ENCODE measurements at places on chromosomes 5 and 9.

DNA sequence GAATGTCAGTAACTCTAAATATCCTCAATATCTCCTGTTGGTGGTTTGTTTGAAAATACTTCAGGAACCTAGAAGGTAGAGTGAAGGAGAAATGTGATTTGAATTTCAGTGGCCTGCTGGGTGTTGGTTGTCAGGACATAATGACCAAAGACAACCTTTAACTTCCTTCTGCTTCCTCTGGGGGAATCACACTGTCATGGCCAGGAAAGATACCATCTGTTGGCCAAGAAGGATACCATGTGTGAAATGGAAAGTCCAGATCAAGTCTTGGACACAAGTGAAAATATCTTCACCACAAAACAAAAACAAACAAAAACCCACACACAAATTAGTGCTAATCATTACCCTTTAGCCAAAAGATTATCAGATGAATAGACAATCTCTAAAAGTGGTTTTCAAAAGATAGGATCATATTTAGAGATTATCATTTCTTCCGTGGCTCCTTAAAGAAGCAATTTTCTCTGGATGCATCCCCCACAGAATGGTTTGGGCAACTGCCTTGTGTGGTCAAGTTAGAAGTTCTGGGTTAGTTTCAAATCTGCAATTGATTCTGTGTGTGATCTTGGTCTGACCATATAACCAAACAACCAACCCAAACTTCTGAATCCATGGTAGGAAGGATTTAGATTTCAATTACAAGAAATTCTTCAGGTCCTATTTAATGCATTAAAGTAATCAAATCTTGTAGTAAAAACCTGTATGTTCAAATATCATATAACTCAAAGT, 1.6 kb downstream of the C1QTNF3 start:
- DNase-seq: no peak

DNA sequence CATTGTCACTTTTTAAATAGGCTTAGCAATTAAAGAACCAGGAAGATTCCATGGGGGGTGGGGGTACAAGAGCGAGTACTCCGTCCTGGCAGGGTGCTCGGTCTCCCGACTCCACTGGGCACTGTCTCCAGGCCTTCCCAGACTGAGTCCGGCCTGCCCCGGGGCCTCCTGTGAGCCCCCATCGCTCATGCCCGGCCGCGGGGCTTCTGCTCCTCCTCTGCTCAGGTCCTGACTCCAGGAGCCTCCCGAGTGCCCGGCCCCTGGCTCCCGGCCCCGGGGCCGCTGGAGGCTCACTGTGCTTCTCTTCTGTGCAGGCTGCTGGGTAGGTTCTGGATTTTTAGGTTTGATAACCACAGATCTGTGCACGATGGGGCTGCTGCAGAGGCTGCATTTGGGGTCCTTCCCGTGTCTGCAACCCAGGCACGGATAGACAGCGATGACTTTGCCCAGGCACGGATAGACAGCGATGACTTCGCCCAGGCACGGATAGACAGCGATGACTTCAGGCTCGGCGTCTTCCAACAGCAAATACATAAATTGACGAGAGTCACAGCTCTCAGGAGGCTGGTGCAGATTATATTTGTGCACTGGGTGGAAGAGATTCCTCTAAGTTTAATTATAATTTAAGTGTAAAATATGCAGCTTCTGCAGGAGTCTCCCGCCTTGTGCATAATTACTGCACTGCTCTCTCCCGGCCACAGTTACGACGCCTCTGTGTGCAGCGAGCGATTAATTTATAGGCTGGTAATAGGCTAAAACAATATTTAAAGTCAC, 74.8 kb upstream of the RXRA start:
- no peak for DNase-seq

- no peak for DNase-seq
Measured at GRCh38 chr9:106859957-106860720, 2.8 kb upstream of the ZNF462 start.

DNA sequence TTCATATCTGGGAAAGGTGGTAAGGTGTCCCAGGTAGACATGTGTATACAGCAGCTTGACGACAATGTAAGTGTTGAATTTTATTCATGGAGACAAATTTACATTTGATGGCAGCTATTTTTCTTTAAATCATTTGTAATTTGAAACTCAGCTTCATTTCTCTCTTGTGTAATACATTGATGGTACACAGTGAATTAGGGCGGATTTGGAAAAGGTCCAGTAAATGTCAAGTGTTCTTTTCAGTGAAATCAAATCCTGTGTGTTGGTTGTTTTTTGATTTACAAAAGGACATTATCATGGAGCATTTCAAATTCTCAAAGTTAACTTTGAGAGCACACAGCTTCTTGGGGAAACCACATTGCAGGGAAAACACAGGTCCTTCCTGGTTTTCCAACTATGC, 30.0 kb upstream of the PCSK1 start:
- no peak for DNase-seq

- DNase-seq: no peak
Measured at GRCh38 chr5:52818360-52818759, 30.6 kb downstream of the ITGA1 start.

- DNase-seq: no peak
Measured at GRCh38 chr5:149399775-149400174, 20.7 kb upstream of the IL17B start.

GRCh38 chr9:131080589-131080988, 15.7 kb upstream of the AIF1L start:
- DNase-seq: no peak

- no peak for DNase-seq
Measured at GRCh38 chr9:100160021-100160420, 61.0 kb downstream of the INVS start.

DNA sequence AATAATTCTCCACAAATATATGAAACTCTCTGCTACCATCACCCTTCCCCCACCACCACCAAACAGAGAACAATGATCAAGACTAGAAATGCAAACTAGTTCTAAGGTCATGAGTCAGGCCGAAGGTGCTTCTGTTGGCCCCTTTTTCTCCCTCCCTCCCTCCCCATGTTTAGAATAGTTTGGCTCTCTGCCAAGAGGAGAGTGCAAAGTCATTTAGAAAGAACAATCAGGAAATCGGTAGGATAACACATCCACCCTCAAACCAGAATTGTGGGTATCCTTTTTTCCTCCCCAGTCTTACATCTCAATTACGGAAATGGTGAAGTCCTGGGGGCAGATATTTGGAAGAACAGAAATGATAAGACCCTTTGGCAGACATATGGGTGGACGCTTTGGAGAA, 170.1 kb downstream of the SLF1 start:
- no peak for DNase-seq

DNA sequence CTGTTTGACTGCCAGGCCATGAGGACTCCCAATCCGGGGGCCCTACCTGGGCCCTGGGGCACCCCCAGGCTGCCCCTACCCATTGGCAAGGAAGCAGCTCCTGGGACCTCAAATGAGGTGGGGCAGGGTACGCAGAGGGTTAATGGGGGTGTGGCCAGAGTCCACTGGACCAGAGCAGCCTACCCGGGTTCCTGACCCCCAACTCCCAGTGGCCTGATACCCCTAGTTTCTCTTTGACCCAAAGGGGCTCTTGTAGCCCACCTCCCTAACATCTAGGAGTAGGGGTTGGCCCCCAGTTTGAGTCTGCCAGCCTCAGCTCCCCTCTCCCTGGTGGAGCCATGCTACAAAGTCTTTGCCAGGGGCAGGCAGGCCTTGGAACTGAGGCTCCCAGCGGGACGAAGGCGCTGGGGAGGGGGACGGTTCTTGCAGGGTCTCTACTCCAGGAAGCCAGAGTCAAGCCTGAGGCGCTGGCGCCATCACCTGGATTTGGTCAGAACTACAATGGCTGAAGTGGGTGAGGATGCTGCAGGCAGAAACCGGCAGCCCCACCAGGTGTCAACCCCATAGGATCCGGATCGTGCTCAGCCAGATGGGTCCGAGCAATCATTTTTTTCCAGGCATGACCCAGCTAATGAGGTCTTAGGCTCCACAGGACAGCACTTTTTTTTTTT, 8.4 kb upstream of the CERCAM start:
- no peak for DNase-seq

DNA sequence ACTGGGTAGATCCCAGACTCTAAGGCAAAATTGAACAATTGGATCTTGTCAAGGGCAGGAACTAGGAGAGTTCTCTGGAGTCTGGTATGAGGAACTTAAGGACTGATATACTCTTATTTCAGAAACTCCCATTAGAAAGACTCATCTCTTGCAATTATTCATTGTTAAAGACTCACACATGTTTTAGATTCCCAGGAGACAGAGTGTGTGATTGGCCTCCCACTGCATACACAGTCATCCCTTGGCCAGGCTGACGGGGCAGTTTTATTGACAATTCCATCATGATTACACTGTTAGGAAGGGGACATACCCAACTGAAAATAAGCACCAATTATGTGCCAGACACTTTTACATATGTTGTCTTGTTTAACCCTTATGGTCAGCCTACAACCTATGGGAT, 347.2 kb downstream of the DMAC1 start:
- DNase-seq: no peak

DNA sequence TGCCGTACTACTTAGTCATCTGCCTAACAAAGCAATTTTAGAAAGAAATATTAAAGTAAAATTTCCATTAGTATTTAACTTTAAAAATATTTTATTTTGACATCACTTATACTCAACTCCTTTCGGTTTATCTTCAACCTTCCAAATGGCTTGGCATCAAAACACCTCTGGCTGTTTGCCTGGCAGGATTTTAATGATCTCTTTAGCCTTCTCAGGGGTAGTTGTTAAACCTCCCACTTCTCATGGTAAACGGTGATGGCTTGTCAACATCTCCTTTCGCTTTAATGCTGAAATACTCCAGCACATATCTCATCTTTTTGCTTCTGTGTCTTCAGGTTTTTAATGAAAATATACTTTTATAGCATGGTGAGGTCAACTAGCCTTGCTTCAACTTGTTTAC, 747.1 kb downstream of the CETN3 start:
- DNase-seq: no peak

GRCh38 chr9:2676466-2676865, 40.8 kb upstream of the KCNV2 start:
- DNase-seq: no peak

- no peak for DNase-seq
Measured at GRCh38 chr9:68964102-68964541, 49.8 kb downstream of the PRKACG start.

GRCh38 chr9:105248691-105249090, 4.2 kb downstream of the SLC44A1 start:
- no peak for DNase-seq

GRCh38 chr5:79413112-79413511, 100.8 kb downstream of the HOMER1 start:
- no peak for DNase-seq

DNA sequence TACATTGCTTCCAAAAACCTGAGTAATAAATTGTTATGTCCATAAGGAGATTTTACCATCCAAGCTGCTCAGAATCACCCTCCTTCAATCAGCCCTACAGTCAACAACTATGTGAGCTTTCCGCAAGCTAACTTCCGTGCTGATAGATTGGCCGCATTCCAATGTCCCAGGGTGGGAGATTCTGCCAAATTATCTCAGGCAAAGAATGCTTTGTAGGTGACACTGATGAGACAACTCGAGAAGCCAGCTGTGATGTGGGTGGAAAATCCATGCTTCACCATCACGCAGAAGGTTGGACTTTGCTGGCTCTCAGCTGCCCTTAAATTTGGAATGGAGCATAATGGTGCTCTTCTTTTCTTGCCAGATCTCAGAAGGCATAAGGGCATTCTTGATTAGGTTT, 44.9 kb upstream of the HCN1 start:
- DNase-seq: no peak

DNA sequence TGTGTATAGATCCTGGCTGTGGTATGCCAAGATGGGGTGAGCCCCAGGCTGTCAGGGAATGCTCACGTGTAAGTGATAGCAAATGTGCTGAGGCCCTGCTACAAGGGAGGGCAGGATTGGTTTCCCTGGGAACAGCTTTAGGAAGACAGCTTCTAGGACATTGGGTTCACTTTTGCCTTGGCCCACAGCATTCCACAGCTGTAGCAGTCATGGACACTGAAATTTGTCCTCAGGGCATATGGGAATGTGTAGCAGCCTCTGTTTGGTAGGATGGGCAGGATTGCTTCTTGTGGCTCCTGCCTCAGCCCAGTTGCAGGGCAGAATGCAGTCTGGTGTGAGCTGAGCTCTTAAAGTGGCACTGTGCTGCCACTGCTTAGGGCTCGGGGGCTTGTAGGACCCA, 1061.7 kb upstream of the WWC1 start:
- no peak for DNase-seq

GRCh38 chr9:126516936-126517832, 96.5 kb upstream of the LMX1B start:
- DNase-seq: no peak

DNA sequence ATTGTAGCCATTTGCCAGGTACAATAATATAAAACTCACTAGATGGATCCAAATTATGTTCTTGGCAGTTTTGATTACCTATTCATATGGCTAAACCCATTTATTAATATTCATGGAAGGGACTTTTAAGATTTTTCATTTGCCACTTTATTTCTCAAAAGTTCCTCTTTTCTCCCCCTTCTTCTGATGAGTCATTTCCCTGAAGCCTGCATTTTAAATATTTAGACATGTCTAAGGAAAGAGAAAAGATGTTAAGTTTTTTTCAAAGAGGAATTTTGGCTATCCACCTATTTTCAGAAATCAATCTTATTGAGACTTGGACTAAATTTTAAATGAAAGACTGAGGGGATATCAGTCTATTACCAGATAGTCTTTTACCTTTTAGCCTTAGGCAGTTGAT, 1189.4 kb downstream of the EFNA5 start:
- no peak for DNase-seq

DNA sequence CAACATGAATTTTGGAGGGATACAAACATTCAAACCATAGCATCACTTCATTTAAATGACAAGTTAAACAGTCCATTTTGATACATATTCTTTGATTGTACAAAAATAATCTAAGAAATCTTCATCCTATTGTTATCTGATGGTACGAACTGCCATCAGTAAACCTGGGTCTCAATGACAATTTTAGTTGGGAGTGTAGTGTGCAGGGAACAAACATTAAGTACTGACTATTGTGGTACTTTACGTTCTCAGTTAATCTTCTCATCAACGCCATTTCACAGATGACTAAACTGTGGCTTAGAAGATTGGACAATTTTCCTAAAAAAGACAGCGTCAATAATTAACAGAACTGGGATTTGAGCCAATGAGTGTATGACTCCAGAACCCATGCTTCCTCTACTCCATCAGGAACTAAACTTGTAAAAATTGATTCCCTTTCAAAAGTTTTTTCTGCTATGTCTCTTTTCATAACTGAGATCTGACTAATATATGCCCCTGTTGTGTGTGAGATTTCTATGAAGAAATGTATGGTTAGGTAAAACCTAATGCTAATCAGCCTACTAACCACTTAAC, 21.1 kb downstream of the TNPO1 start:
- DNase-seq: no peak

DNA sequence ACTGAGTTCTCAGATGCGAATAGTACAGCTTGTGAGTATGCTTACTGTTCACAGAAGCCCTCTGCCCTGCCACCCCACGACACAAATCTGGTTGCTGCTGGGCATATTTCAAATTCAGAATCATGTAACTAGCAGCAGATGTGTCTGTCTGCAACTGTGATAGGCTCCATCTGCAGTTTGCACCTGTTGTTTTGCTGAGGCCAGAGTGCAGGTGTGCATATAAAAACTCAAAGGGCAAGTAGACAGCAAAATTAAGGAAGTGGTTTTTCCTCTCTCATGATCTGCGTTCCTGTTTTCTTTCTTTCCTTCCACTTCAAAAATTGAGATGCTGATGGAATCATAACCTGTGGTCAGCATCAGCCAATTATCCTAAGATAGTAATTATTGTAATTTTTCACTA, 1000.5 kb downstream of the PTPRD start:
- DNase-seq: no peak

GRCh38 chr5:171462928-171463861, 43.7 kb downstream of the FGF18 start:
- DNase-seq: no peak
